Retinal pigment epithelial cell (primary cell): ENCODE measurements at places on chromosomes 16 and 17.
A peak's percentile ranks its signal among the peaks of the same experiment; 100 is the strongest.

DNA sequence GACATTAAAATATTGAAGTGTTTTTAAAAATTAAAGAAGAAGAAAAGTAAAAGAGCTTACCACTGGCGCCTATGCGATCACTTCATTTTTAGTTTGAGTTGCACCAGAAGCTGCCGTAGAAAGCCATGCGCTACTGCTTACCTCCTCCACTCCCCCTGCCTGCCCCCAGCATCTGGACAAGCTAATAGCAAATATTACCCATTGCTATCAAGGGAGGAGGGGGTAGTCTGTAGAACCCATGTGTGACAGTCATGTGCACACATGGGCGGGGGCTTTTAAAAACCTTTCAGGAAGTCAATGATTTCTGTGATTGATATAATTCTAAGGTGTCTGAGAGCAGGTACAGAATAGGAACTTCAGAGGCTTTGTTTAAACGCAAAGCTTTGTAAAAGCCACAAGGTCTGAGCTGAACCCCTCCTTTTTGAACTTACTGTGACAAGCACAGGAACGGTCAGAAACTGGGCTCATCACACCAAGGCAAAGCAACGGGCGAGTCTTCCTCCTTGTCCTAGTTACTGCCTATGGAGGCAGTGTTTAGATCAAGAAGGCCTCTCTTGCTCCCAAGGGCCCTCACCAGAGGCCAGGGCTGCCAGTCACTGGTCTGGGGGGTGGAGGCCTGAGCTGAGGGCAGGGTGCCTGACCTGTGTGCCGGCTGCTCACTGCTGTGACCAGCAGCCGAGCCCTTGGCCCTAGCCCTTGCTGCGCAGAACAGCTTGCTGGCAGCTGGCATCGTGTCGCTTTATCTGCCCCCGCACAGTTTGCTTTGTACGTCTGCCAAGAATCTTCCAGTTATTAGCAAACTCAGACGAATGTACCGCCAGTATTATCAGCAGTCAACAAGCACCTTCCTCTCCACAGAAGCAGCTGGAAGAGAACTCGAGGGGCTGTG is 15.0 kb downstream of the GINS2 start:
- no peak for DNase-seq

- DNase-seq: peak; percentile 77
These were observed 1.4 kb downstream of the CMTM2 start for GRCh38 chr16:66580605-66581209.

GRCh38 chr16:58306327-58306726 is 11.5 kb upstream of the PRSS54 start:
- DNase-seq: peak; percentile 14

DNA sequence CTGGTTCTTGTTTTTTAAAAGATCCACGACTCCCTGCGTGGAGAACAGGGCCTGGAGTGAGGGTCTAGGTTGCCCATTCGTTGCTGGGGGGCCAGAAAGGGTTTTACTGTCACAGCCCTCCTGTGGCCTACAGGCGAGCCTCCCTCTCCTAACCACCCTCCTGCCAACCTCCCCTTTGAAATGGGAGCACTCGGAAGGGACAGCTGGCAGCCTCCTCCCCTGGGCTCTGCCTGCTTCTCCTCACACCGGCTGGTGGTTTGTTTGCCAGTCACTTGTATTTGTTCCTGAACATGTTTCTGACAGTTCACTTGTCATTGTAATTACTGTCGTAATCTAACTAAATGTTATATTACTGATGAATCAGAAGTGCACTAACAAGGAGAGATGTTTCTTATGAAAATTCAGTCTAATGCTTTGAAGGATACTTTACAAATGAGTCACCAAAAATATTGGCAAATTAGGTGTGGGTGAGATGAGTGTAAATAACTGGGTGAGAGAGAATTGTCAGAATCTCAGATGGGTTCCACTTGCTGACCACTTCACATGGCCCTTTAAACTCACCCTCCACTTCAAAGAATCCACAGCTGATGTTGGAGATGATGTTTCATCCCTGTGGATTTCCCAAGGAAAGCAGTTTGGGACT is 2.7 kb upstream of the SPPL2C start:
- no peak for DNase-seq

GRCh38 chr17:22510504-22510903 is 818.2 kb downstream of the KCNJ18 start:
- DNase-seq: no peak

DNA sequence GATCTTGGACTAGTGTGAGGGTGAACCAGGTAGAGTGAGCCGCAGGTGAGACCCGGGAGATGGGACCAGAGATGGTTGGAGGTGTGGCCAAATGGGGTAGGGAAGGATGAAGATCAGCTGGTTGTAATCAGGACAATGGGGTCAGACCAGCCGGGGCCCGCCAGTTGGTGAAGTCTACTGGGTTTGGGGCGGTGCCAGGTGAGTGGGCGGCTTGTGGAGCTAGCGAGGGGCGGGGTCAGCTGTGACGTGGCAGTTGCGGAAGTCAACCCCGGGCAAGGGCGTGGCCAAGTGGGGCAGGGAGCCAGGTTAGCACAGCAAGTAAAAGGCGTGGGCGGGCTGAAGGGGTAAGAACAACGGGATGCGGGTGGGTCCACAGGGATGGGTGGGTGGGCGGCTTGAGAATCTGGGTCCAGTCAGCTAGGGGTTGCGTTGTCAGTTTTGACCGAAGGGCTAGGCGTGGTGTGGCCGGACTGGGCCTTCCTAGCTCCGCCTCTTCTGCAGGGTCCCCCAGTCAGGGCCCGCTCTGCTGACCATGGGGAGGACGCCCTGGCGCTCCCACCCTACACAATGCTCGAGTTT is 25.5 kb upstream of the ALKBH5 start:
- DNase-seq: peak; percentile 48

DNA sequence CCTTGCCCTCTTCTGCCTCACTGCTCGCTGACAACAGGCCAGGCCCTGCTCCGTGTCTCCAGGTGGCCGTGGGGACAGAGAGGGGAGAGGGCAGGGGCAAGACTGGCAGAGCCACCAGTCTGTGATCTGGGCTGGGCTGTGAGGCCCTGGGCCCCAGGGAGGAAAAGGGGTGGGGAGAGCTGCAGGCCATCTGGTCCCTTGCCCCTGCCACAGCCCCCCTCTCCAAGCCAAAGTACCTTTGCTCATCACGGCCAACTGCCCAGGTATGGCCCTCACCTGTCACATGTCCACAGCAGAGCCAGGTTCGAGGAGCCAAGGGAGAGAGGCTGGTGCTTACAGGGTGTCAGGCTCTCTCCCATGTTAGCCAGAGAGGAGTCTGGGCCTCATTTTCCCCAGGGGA is 91.4 kb upstream of the LHX1 start:
- no peak for DNase-seq

DNA sequence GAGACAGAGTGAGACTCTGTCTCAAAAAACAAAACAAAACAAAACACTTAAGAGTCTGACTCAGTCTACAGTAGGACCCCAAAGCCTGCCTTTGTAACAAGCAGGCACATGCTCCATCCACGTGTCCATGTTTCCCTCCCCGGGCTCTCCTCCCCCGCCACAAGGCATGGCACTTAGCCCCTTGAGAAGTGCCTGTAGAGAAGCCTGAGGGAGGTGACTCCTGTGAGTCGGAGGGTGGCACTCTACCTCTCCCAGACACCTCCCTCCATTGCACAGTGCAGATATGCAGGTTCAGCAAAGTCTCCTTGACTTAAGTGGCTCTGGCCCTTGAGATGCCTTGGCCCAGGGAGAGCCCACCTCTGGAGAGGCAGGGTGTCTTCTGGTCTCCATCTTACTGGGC is 6.8 kb downstream of the FHOD1 start:
- no peak for DNase-seq

DNA sequence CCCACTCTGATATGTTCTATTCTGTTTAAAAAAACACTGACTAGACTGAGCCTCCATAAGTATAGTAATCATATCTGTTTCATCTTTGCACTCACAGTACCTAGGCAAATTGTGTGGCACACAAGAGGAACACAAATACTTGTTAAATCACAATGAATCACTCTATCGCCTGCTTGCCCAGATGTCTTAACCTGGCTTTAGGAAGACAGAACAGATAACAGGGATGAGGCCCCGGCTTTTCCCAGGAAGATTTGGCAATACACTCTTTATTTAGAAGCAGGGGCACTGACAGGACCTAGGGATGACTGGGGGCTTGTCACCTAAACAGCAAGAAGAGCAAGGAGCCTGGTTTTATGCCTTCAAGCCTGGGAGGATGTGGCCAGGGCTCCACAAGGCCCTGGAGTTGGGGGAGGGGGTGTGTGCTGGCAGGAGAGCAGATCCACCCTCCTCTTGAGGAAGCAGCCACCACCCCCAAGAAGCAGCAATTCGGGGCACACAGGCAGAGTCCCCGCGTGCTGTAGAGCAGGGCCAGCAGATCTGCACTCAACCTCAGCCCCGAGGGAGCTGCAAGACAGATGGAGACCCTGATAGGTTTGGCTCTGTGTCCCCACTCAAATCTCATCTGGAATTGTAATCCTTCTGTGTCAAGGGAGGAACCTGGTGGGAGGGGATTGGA is 41.0 kb upstream of the KSR1 start:
- no peak for DNase-seq

GRCh38 chr17:48671697-48672171 is 45.6 kb upstream of the HOXB9 start:
- peak; percentile 19 for DNase-seq
